Right renal pelvis (tissue), 4 donors: ENCODE measurements at places on chromosomes 12 and 14.

GRCh38 chr12:130301559-130301958 lies 36.1 kb upstream of the PIWIL1 start:
- DNase-seq: no peak

- DNase-seq: no peak
Observed at GRCh38 chr12:120121766-120122293, 5.3 kb upstream of the RAB35 start.

GRCh38 chr12:53171725-53172329 lies 8.7 kb upstream of the ZNF740 start:
- DNase-seq: no peak

DNA sequence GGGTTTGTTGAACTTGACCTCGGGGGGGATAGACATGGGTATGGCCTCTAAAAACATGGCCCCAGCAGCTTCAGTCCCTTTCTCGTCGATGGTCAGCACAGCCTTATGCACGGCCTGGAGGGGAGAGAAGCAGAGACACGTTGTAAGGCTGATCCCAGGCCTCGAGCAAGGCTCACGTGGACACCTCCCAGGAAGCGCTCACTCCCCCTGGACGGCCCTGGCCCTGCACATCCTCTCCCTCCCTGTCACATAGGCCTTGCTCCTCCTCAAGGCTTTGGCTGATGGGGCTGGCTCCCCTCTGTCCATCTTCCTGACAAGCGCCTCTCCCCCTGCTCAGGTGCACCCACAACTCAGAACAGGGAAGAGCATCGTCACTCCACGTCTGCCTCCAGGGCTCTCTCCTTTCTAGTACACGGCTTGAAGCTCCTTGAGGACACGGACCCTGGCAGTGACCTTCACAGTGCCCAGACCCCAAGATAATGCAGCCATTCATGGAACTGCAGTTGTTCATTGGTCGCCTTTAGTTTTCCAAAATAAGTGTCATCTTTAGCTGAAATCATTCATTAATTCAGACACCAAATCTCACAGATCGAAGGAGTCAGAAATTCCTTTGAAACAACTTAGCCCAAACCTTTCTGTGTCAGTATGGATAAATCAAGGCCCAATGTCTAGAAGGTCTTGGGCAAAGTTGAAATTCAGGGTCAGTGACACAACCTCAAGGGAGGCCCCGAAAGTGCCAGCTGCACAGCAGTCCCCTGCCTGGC lies 9.7 kb downstream of the SERPINA1 start:
- no peak for DNase-seq

- DNase-seq: no peak
Observed at GRCh38 chr12:4956968-4957367, 47.3 kb downstream of the KCNA1 start.

GRCh38 chr12:58877243-58877743 lies 43.0 kb downstream of the LRIG3 start:
- DNase-seq: no peak

GRCh38 chr12:127896661-127897060 lies 370.3 kb upstream of the TMEM132C start:
- DNase-seq: no peak

DNA sequence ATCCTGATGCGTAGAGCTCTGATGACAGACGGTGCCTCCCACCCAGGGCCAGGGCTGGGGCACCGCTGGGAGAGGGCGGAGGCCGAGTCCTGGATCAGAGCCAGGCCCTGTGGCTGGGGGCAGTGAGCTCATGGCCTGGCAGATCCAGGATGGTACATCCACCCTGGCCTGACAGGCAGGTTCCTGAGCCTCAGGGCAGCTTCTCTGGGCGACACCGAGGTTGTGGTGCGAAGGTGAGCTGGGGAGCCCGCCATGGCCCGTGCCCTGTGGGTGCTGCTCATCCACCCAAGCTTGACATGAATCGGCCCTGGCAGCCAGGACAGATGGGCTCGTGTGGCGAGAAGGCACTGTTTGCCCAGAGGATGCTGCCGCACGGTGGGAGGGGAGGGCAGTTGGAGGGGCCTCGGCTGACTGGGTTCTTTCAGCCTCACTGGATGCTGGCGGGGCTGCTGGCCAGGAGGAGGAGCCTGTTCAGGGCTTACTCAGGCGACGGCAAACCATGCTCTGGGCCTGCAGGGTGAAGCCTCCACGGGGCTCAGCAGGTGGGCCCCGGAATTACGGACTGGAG lies 16.6 kb downstream of the LRTM2 start:
- no peak for DNase-seq
